DND-41 (cell line): ENCODE measurements at places on chromosomes 6 and 20.
A peak's percentile ranks its signal among the peaks of the same experiment; 100 is the strongest.

DNA sequence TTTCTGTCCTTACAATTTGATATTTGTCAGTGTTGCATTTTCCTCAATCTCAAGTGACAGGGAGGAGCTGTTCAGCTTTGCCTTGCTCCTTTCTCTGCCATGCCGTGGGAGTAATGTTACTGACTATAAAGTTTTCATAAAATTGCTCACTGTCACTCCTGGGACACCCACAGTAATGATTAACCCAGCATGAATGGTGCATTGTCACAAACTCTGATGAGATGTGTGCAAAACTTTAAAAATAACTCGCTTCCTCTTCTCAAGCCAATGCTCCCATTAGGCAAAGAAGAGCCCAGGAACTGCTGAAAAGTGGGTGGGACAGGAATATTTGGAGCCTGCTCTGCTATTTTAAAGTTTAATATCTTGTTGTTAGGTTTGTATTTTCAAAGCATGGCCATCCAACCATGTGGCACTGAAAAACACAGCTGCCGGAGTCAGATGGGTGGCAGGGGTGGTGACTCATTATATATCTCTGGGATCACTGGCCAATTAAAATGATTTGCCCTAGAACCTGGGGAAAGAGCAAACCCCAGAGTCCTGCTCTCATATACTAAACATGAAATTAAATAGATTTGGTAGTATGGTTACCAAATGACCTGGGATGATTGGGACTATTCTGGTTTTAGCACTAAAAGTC lies 260.1 kb downstream of the BTBD3 start:
- H3K36me3 ChIP-seq, result no peaks in the 10 kb centered on the region
- peaks cover 2% of the 10 kb centered on the region for H3K27me3 ChIP-seq
- H3K4me1 ChIP-seq, result no peaks in the 10 kb centered on the region
- no peak for DNase-seq
- no peak overlapping the region for H3K4me3 ChIP-seq

DNA sequence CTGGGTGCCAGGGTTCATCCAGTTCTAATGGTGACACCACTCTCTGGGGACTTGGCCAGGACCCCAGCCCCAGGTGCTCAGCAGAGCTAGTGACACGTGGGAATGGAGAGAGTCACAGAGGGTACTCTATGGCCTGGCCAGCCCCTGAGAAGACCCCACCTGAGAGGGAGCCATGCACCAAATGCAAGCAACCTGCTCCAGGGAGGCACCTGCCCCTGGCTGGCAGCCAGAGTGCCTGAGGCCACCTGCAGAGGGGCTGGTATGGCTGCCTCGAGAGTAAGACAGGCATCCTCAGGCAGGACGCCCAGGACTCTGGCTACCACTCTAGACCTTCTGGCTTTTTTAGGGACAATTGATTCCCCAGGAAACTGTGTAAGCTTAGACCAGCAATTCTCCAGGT lies 38.6 kb upstream of the CST7 start:
- no peak overlapping the region for H3K27ac ChIP-seq
- no peak overlapping the region for H3K4me3 ChIP-seq
- H3K36me3 ChIP-seq, result no peaks in the 10 kb centered on the region
- H3K4me1 ChIP-seq, result no peaks in the 10 kb centered on the region
- DNase-seq, result no peak

DNA sequence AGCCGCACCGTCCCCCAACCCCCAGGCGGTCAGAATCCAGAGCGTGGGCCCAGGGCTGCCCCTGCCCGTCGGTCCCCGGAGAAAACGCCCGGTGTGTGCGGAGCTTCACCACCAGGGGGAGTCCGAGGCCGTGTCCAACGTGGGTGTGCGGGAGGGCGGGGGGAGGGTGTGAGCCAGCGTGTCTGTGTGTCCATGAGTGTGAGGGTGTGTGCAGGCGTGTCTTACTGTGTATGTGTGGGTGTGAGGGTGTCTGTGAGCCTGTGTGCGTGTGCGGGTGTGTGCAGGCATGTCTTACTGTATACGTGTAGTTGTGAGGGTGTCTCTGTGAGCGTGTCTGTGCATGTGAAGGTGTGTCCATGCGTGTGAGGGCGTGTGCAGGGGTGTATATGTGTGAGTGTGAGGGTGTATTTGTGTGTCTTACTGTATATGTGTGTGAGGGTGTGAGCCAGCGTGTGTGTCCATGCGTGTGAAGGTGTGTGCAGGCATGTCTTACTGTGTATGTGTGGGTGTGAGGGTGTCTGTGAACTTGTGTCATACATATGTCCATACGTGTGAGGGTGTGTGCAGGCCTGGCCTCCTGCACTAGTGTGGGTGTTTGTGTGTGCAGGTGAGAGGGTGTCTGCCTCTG lies 24.6 kb upstream of the GATA5 start:
- no peaks in the 10 kb centered on the region for H3K36me3 ChIP-seq
- H3K4me3 ChIP-seq, result no peak overlapping the region
- H3K4me1 ChIP-seq, result no peaks in the 10 kb centered on the region
- peak; percentile 75 for DNase-seq
- H3K27me3 ChIP-seq, result no peaks in the 10 kb centered on the region

GRCh38 chr6:18248698-18249097 lies 15.6 kb downstream of the DEK start:
- DNase-seq, result no peak
- no peaks in the 10 kb centered on the region for H3K27me3 ChIP-seq
- H3K4me1 ChIP-seq, result peaks cover 7% of the 10 kb centered on the region; the same call in 1 of the 2 replicates
- H3K4me3 ChIP-seq, result no peak overlapping the region

DNA sequence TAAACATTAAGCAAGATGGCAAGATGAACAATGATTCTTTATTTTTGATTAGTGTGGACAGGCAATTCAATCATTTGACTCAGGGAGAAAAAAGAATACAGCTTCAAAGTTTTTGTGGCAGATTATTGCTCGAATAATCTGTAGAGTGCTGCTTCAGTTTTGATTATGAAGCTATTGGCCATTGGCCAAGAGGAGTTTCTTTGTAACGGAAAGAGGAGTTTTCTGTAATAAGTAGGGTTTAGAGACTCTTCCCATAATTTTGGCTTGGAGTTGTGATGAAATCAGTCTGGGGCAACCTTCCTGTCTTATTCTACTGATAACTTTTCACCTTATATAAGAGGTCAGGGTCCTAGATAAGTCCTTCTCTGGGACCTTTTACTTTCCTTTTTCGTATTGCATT lies 256.7 kb upstream of the RAB32 start:
- no peak overlapping the region for H3K4me3 ChIP-seq
- no peaks in the 10 kb centered on the region for H3K36me3 ChIP-seq
- H3K27ac ChIP-seq, result no peak overlapping the region
- H3K4me1 ChIP-seq, result no peaks in the 10 kb centered on the region
- no peaks in the 10 kb centered on the region for H3K27me3 ChIP-seq

GRCh38 chr6:41028561-41029412 lies 10.2 kb downstream of the UNC5CL start:
- H3K27me3 ChIP-seq, result no peaks in the 10 kb centered on the region
- H3K4me1 ChIP-seq, result peaks cover 39% of the 10 kb centered on the region
- H3K27ac ChIP-seq, result peak overlapping the region; percentile 98
- peaks cover 6% of the 10 kb centered on the region; the same call in 1 of the 2 replicates for H3K36me3 ChIP-seq
- peak overlapping the region; percentile 65 for H3K4me3 ChIP-seq

DNA sequence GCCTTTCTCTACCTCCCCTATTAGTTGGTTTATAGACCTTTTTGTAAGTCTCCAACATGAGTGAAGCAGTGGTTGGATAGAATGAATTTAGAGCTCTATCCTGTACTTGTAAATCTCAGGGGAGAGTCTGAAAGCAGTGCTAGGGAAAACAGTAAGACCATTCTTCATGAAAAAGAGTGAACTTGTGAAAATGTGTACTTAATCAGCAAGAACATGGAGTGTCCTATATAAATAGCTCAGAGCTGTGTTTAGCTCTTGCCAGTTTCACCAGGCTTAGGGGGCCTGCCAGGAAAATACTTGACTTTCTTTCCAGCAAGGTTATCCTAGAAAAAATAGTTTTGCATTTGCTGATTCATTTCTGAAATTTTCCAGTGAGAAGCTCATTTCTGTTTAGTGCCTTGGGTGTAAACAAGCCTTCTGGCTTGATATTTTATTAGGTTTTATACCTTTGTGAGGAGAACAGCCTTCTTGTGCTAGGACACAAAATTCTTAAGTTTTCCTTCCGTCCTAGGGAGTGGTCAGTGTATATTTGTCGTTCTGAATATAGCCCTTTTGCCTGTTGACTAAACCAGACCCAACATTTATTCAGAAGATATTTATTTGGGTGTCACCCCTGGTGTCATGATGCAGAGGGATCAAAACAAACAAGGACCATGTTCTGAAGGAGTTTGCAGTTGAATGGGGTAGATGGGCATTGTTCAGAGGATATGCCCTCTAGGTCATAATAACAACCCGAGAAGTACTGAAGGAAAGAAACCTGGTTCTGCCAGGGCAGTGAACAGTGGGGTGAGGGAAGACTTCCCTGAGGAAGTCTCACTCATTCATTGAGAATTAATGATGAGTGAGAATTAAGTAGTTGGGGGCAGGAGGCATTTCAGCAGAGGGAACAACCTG lies 7.6 kb downstream of the ARFGEF2 start:
- H3K4me3 ChIP-seq, result no peak overlapping the region
- no peaks in the 10 kb centered on the region for H3K36me3 ChIP-seq
- peaks cover under 1% of the 10 kb centered on the region; the same call in 1 of the 2 replicates for H3K4me1 ChIP-seq
- H3K27me3 ChIP-seq, result no peaks in the 10 kb centered on the region

- no peak overlapping the region for H3K27ac ChIP-seq
- no peak overlapping the region for H3K4me3 ChIP-seq
- H3K4me1 ChIP-seq, result peaks cover 18% of the 10 kb centered on the region
- H3K27me3 ChIP-seq, result no peaks in the 10 kb centered on the region
- no peak for DNase-seq
- H3K36me3 ChIP-seq, result no peaks in the 10 kb centered on the region
These were observed 34.7 kb upstream of the TBXT start for GRCh38 chr6:166202321-166202733.

- H3K27me3 ChIP-seq, result peaks cover 13% of the 10 kb centered on the region
- no peak overlapping the region for H3K27ac ChIP-seq
These were observed 16.6 kb downstream of the DNAAF9 start for GRCh38 chr20:3390759-3391425.

DNA sequence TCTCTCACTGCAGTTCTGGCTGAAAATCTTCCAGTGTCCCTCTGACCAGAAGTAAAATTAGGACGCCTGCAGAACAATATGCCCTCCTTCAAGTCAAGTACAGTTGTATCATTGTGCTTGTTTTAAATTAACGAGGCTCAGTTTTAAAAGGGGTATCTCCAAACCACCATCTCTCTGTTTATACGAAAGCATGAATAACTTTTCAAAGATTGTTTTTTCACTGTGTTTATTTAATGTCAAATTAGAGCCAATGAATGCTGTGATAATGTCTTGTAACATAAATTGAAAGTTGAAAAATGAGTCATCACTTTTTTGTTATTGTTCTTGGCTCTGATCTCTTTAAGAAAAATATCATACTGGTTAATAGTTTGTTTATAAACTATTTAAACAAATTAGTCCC lies 230.7 kb upstream of the THEMIS start:
- no peak overlapping the region for H3K4me3 ChIP-seq
- no peak overlapping the region for H3K27ac ChIP-seq
- H3K4me1 ChIP-seq, result no peaks in the 10 kb centered on the region
- no peaks in the 10 kb centered on the region for H3K36me3 ChIP-seq

GRCh38 chr6:168866534-168866933 lies 387.1 kb downstream of the THBS2 start:
- no peaks in the 10 kb centered on the region for H3K27me3 ChIP-seq
- H3K4me1 ChIP-seq, result no peaks in the 10 kb centered on the region
- no peak overlapping the region for H3K4me3 ChIP-seq

GRCh38 chr20:15643713-15644112 lies 929.5 kb downstream of the KIF16B start:
- no peak for DNase-seq
- H3K36me3 ChIP-seq, result no peaks in the 10 kb centered on the region
- no peak overlapping the region for H3K4me3 ChIP-seq
- H3K4me1 ChIP-seq, result no peaks in the 10 kb centered on the region
- H3K27ac ChIP-seq, result no peak overlapping the region

GRCh38 chr6:105733556-105734162 lies 330.8 kb upstream of the PREP start:
- H3K4me3 ChIP-seq, result no peak overlapping the region
- DNase-seq, result no peak
- no peaks in the 10 kb centered on the region for H3K27me3 ChIP-seq
- H3K4me1 ChIP-seq, result no peaks in the 10 kb centered on the region

DNA sequence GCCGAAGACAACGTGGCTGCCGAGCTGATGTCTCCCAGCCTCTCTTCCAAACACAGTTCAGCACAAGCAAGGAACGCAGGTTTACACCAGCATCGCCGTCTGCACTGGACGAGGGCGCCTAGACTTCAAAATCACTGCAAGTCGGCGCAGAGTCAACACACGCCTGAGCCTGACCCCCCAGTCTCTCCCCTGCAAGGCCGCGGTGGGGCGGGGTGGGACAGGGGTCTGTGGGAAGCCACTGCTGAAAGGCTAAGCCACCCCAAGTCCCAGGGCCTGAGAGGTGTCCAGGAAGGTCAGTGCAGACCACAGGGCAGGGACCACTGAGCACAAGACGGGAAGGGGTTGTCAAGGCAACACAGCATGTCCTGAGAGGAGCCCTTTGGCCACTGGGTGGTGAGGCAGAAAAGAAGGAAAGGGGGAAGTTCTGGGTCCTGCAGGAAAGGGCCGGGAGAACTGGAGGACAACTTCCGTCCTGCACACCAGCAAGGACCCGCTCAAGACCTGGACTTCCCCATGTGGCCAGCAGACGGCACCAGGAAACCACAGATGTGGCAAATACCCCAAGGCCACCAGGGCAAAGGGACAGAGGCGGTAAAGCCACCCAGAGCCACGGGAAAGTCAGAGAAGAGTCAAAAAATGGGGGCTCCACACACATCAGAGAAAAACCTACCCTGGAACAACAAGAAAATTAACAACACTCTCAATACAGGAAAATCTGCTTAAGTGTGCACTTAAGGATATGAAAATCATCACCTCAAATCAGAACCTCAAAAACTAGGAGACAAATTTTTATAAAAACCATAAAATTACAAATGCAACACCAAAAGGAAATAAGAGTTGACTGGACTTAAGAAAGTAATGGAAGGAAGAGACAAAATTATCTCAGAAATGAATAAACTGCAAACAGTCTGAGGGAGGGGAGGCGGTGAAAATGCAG lies 84.8 kb downstream of the TAF4 start:
- H3K4me1 ChIP-seq, result no peaks in the 10 kb centered on the region
- H3K27ac ChIP-seq, result no peak overlapping the region
- H3K27me3 ChIP-seq, result no peaks in the 10 kb centered on the region
- DNase-seq, result no peak
- no peak overlapping the region for H3K4me3 ChIP-seq

- H3K36me3 ChIP-seq, result no peaks in the 10 kb centered on the region
- H3K27ac ChIP-seq, result no peak overlapping the region
- H3K4me3 ChIP-seq, result no peak overlapping the region
- no peaks in the 10 kb centered on the region for H3K4me1 ChIP-seq
- no peak for DNase-seq
These were observed 458.9 kb downstream of the HACE1 start for GRCh38 chr6:104400844-104401243.
